Right ventricle myocardium inferior (tissue), 1 donor: ENCODE measurements at places on chromosomes 1 and 21. TPM values are rescaled to one million over a fixed set of nuclear protein-coding genes. Genes with fewer than 3 reads are reported as not detected.

Gene SDHB
- 433 TPM for total RNA-seq

Gene CDCA8
- total RNA-seq, result 0.60 TPM

Gene GBP1
- total RNA-seq, result 8.3 TPM

Gene HES2
- not detected for total RNA-seq

- no peak for DNase-seq
These were observed 74.2 kb downstream of the SIK1 start for GRCh38 chr21:43352568-43353281.

DNA sequence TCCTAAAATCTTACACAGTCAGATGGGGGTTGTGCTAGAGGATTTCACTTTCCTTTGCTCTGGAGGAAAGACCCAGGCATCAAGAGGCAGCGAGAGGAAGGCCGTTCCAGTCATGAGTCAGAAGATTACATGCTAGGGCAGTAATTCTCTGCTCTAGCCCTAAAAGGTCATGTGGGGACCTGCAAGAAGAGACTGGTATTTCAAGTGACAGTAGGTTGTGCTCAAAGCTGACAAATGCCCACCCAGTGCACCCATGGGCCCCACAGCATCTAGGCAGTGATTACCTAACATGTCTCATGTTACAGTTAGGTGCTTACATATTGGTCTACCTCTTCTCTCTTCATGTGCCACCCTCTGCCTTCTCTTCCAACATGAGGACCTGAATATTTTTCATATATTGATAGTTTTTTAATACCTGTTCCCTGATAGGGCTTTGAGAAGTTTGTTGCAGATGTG, 99.7 kb upstream of the BEND5 start:
- DNase-seq, result no peak

GRCh38 chr1:67441739-67442281, 11.6 kb upstream of the SERBP1 start:
- DNase-seq, result no peak

DNA sequence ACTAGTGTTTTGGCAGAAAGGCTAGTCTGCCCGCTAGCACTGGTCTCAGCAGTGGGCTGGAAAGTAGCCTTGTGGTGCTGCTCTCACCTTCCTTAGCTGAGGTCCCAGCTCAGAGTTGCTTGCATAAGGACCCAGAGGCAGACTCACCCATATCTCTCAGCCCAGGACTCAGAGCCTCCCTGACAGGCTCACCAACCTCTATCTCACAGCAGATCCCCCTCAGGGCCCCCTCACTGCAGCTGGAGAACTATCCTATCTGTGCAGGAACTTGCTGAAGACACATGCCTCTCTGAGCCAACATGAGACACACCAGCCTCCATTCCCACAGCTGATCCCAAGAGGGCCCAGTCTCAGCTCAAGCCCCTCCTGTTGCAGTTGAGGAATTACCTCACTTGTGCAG, 82.6 kb downstream of the IARS2 start:
- no peak for DNase-seq

GRCh38 chr1:237608433-237608832, 282.3 kb downstream of the ZP4 start:
- no peak for DNase-seq

DNA sequence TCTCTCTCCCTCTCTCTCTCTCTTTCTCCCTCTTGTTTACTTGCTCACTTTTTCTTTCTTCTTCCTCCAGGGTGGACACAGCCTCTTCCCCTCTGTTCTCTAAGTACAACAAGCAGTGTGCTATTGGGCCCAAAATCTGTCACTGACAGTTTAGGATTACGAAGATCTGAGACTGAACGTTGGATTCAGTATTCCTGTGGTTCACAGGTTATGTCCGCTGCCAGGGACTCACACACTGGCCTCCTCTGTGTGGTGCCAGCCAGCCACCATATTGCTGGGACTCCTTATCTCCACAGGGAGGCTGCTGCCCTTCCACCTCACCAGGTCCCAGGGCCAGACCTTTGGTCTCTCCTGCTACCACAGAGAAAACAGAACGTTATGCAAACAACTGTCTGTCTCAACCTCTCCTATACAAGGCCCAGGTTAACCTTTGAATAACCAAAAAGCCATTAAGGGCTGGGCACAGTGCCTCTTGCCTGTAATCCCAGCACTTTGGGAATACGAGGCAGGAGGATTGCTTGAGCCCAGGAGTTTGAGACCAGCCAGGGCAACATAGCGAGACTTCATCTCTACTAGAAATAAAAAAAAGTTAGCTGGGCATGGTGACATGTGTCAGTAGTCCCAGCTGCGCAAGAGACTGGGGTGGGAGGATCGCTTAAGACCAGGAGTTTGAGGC, 171.9 kb upstream of the RAB4A start:
- no peak for DNase-seq

DNA sequence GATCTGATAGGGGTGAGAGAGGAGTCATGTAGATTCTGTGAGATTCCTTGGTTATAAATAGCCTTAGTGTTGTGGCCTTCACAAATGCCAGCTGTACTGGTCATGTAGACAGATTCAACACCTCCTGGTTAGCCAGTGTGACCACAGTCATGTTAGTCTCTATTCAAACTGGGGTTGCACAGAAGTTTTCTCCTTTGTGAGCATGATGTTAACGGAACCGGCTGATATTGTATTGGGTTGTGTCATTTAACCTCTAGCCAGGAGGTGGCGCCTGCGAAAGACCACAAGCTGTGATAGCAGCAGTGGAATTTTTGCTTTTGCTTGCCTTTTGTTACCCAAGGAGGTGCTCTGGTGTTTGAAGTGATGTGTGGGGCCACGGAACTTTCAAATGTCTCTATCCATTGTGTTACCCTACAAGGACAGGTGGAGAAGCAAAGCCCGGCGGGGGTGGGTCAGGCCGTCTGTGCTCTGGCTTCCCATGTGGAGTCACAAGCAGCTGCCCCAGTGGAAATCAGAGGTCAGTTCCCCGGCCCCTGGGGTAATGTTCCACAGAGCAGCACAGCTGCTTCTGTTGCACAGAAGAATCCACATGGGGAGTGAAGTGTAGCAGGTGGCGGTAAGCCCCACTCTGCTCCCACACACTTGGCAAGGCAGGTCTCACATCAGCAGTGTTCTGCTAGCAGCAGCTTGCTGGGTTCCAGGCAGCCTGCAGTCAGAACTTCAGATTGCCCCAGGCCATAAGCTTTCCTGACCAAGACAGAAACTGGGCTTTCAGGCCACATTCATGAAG, 112.6 kb downstream of the ADAMTS1 start:
- no peak for DNase-seq

DNA sequence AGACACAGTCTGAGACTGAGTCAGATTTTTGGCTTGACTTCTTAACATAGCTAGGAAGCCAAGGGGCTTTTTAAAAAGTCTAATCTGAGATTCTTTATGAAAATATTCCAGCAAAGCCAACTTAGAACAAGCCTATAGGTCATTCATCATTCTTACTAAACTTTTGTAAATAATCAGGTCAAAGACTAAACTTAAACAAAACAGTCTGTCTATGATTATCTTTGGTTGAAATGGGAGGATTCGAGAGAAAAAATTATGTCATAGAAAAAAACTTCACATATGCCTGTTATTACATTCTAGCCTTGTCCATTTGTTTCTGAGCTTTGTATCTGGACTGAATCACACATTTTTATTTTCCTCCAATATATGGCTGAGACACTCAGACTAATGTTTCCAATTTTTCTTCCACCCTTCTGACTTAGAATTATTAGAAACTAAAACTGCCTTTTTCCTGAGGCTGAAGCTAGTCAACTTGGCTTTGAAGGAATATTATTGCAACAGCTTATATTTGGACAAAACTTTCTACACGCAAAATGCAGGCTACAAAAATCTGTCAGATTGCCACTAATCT, 83.3 kb downstream of the ETS2 start:
- no peak for DNase-seq

DNA sequence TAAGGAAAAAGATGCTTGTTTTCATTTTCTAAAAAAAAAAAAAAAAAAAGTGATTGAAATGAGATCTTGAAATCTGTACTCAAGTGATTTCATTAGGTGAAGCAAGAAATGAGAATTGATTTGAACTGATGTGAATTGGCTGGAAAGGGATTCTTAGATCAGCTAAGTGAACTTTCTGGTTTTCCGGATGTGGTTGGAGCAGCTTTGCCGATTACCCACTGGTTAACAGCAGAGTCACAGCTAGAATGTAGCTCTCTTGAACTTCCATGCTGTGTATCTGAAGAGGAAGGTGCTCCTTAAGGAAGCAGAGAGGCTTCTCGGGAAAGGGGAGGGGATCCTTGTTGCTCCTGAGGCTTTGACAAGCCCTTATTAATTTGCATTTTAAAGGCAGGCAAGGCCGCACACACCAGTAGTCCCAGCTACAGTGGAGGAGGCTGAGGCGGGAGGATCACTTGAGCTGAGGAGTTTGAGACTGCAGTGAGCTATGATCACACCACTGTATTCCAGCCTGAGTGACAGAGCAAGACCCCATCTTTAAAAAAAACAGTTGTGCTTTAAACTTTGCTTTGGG, 28.7 kb upstream of the PWP2 start:
- DNase-seq, result no peak

DNA sequence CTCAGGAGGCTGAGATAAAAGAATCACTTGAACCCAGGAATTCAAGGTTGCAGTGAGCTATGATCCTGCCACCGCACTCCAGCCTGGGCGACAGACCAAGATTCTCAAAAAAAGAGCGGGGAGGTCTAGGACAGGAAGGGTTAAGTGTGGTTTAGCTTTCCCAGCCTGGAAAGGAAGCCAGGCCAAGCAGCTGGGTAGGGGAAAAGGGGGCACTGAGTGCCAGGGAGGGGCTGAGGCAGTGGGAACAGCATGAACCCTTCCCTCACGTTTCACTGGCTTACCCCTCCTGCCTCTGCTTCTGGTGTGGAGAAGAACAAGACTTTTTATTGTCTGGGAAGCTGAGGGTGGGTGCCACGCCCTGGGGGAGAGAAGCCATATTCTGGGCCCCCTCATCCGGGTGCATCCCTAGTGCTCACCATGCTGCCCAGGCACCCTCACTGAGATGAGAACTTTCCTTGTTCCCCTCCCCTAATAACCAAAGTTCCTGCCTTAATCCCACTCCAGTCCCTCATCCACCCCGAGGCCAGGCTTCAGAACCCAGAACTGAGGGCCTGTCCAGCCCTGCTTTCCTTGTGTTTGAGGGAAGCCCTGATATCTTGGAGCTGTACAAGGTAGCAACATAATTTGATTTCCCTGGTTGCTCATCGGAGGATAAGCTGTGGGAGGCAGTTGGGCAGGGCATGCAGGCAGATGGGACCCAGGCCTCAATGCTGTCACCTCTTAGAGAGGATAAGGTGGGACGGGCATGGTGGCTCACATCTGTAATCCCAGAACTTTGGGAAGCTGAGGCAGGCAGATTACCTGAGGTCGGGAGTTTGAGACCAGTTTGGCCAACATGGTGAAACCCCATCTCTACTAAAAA, 2.0 kb upstream of the LMNA start:
- DNase-seq, result no peak
